ENCODE measurements at places on chromosomes 2 and 18.

- DNase-seq: no peak
Measured at GRCh38 chr18:25055076-25055475, 296.9 kb downstream of the ZNF521 start.

DNA sequence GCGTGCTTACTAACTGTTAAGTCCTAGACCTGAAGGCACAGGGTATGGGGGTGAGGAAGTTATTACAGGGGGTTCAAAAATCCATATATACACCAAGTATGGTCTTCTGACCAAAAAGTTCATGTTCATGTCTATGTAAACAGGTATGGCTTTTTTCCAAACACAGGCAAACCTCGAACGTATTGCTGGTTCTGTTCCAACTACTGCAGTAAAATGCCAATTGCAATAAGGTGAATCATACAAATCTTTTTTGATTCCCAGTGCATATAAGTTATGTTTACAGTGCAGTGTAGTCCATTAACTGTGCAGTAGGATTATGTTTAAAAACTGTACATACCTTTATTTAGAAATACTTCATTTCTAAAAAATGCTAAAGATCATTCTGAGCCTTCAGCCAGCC, 245.3 kb upstream of the LRRTM1 start:
- no peak for DNase-seq

GRCh38 chr18:32373995-32374394, 96.7 kb downstream of the GAREM1 start:
- DNase-seq: peak; percentile 73

DNA sequence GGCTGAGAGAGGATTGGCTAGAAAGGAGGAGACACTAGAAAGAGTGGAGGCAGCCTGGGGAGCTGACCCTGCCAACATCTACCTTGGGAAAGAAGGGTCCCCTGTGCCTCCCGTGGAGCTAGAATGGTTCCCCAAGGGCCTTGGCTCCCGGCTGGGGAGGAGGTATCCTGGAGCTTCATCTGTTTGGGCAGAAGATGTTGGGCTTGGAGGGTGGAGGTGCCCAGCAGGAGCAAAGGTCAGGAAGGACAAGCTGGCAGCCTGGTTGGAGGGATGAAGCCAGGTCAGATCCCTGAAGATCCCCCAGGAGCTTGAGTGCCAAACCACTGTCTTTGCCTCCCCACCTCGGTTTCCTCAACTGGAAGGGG, 2.9 kb downstream of the ATP6V1B1 start:
- DNase-seq: no peak

DNA sequence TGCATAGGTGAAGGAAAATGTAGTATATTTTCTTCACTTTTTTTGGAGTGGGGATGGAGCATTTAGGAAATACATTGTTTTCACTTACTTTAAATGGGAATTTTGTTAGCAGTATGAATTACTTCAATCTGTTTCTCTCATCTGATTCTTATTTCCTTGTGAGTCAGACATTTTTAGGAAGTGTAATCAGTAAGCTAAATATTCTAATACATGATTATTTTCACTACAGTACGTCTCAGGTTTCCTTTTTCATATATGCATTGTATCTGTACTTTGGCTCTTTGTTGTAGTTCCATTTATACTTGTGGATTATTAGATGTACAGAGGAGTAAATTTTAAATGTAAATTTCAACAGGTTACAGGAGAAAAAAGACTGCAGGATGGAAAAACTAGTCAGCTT, 27.9 kb downstream of the GPD2 start:
- DNase-seq: no peak

DNA sequence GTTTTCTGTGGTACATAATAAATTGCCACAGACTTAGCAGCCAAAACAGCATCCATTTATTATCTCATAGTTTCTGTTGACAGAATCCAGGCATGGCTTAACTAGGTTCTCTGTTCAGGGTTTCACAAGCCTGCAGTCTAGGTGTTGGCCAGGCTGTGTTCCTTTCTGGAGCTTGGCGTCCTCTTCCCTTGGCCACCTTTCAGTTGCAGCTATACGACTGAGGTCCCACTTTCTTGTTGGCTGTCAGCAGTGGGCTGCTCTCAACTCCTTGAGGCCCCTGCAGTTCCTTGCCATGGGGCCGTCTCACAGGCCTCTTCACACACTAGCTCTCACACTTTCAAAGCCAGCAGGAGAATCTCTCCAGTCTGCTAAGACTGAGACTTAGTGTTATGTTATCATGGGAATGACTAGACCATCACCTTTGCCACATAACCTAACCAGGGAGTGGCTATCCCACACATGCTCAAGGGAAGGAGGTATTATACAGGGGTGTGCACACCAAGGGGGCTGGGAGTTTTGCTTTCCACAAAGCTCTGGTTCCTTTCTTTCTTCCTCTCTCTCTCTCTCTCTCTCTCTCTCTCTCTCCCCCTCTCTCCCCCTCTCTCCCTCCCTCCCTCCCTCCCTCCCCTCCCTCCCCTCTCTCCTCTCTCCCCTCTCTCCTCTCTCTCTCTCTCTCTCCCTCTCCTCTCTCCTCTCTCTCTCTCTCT, 15.8 kb downstream of the RIOK3 start:
- DNase-seq: no peak

GRCh38 chr2:86775338-86775737, 15.4 kb downstream of the CD8A start:
- DNase-seq: no peak

DNA sequence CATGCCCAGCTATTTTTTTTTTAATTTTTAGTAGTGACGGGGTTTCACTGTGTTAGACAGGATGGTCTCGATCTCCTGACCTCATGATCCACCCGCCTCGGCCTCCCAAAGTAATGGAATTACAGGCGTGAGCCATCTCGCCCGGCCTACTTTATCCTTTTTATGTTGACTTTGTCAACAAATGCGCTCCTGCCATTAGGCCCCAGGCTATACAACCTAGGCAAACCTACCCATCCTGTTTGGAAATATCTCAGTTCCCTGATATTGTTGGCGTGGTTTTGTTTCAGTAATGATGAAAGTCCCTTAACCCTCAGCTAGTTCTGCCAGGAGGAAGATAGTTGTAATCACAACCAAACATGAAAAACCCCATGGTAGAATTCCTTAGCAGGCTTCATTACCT, 249.4 kb upstream of the SOX11 start:
- no peak for DNase-seq

GRCh38 chr2:189609423-189609816, 28.8 kb upstream of the SLC40A1 start:
- no peak for DNase-seq

GRCh38 chr2:11406267-11406957, 59.5 kb downstream of the E2F6 start:
- DNase-seq: no peak

DNA sequence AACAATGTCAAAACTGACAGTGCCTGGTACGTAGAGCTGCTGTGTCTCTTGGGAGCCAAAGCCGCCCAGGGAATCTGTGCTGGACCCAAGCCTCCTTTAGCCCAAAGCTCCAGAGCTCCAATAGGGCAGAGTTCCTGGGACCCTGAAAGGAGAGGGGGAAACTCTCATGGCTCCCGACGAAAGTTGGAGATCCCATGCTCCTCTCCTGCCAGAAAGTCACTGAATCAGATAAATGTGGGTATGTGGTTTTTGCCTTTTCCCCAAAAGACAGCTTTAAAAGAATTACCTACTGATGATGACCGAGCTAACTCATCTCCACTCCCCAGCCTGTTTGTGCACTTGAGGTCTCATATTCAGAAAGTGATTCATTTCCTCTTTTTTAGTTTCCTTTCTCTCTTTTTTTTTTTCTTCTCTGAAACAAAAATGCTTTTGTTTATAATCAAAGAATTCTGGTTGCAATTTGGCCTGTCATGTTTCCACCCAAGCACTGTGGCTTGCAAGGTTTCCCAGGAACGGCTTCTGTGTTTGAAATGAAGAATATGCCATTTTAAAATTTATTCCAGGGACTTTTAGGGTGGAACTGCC, 14.1 kb upstream of the PMAIP1 start:
- DNase-seq: no peak

DNA sequence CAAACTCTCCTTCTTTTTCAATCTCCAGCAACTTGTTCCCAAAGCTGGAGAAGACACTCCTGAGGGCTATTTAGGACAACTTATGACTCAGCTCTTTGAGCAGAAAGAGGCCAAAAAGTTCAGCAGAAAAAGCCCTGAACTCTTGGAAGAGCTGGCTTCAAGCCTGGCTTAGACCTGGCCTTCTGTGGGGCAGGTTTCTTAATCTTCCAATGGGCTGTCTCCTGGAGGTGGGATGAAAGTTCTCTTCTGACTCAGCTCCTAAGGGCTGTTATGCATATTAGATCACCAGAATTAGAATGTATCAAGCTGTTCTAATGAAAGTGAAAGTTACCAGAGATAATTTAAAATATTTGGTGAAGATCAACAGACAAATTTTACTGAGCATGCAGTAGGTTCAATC, 129.4 kb downstream of the RAD51AP2 start:
- no peak for DNase-seq

DNA sequence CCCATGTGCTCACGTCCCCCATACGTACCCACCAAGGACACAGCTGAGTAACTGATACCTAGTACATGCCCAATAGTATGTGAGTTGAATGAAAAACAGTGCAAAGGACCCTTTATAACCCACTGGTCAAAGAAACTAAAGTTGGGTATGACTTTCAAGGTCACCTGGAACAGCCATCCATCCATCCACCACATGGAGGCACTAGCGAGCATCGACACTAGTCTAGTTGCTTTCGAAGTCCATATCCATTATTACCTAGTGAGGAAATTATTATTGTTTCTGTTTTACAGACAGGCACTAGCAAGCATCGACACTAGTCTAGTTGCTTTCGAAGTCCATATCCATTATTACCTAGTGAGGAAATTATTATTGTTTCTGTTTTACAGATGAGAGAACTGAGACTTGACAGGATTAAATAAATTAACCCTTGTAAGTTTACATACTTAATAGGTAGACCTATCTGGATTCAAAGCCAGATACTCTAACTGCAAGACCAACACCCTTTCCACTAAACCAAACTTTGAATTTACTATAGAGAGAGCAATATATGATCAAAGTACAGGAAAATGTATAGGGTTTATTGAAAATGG, 233.7 kb downstream of the METTL4 start:
- DNase-seq: no peak

DNA sequence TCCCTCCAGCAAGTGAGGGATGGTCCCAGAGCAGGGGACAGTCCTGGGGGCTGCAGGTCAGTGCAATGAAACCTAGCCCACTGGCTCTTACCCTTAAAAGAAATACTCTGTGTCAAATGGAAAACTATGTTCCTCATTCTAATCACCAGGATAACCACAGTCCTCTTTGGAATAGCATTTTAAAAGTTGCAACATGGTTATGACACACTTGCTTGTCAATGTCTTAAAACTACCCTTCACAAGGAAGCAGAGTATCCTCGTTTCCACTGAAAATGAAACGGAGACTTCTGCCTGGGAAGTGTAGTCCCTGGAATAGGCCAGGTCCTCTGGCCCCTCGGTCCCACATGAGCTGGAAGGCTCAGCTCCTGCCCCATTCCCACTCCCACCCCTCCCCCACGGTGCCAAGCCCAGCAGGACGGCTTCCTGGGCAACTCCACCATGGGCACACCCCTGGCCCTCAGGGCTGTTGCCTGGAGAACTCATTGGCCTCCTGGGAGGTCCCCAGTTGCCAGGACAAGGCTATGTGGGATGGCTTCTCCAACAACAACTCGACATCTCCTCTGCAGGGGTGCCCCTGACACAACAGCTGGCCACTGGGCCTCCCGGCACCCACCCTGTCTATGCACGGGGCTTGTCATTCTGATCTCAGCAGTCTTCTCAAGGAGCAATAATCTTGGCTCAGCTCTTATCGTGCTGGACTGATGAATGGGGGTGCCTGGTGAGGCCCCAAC, 38.3 kb upstream of the ST3GAL5 start:
- DNase-seq: no peak

GRCh38 chr2:192877159-192877558, 682.4 kb upstream of the TMEFF2 start:
- no peak for DNase-seq

- DNase-seq: no peak
Measured at GRCh38 chr2:60596411-60596810, 43.0 kb upstream of the BCL11A start.

GRCh38 chr2:873651-874580, 76.7 kb upstream of the SNTG2 start:
- DNase-seq: no peak

GRCh38 chr18:37419315-37419714, 146.3 kb downstream of the CELF4 start:
- DNase-seq: no peak

GRCh38 chr2:236317938-236318396, 53.8 kb upstream of the ASB18 start:
- DNase-seq: no peak

- DNase-seq: no peak
Measured at GRCh38 chr2:197426723-197427603, 7.9 kb downstream of the SF3B1 start.

GRCh38 chr2:84904717-84905174, 710 bp upstream of the TMSB10 start:
- DNase-seq: no peak

DNA sequence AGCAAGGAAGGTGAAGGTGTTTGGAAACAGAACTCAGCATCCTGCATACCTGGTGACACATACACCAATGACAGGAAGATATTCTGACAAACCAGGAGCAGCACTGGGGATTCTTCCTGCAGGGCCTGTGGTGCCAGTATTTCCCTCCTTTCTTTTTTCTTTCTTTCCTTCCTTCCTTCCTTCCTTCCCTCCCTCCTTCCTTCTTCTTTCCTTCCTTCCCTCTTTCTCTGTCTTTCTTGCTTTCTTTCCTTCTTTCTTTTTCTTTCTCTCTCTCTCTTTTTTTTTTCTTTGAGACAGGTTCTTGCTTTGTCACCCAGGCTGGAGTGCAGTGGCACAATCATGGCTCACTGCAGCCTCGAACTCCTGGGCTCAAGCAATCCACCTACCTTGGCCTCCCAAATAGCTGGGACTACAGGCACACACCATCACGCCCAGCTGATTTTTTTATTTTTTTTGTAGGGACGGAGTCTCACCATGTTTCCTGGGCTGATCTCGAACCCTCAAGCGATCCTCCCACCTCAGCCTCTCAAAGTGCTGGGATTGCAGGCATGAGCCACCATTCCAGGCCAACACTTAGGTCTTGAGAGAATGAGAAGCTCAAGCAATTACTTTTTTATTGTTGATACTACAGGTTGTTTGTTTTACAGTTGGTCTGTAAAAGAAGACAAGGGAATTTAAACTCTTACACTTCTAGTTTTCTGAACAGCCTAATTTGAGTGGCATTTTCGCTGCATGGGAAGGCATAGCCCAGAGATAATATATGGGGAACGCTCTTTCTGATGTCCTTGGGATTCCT, 54.7 kb upstream of the GATA6 start:
- no peak for DNase-seq

GRCh38 chr2:240256704-240257637, 116.5 kb upstream of the OTOS start:
- no peak for DNase-seq

GRCh38 chr2:118791483-118791882, 56.0 kb downstream of the EN1 start:
- DNase-seq: no peak

DNA sequence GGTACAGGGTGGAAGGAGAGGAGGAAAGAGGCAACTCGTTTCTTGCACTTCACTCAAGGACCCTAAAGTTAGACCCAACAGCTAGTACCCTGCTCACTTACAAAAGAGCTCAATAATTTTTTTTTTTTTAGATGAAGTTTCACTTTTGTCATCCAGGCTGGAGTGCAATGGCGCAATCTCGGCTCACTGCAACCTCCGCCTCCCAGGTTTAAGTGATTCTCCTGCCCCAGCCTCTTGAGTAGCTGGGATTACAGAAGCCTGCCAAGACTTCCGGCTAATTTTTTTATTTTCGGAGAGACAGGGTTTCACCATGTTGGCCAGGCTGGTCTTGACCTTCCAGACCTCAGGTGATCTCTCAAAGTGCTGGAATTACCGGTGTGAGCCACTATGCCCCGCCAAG, 4.1 kb downstream of the ASB3 start:
- DNase-seq: no peak
